ENCODE measurements at places on chromosomes 4 and X. TPM values are rescaled to one million over a fixed set of nuclear protein-coding genes. Genes with fewer than 3 reads are reported as not detected.

DNA sequence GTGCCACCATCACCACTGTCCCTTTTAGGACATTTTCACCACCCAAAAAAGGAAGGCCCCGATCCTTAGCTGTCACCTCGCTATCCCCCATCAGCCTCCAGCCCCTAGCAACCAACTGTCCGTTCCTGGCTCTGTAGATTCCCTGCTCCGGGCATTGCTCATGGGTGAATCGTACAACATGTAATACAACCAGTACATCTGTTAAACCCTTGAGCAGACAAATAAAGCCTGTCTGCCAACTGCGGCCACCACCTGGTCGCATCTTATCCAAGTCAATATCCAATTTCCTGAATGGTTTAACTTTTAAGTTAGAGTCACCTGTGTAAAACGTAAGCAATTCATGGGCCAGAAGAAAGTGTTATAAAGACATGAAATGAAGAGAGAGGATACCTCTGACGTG is 251.9 kb downstream of the AFAP1 start:
- no peak for DNase-seq

The LIMCH1 gene
- not detected for total RNA-seq

DNA sequence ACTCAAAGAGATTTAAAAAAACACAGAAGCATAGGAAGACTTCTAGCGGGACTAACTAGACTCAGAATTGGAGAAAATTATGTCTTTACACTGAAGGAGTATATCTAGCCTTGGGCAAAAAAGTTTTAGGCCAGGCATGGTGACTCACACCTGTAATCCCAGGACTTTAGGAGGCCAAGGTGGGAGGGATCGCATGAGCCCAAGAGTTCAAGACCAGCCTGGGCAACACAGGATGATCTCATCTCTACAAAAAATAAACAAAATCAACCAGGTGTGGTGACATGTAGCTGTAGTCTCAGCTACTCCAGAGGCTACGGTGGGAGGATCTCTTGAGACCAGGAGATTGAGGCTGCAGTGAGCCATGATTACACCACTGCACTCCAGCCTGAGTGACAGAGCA is 99.5 kb downstream of the NEUROG2 start:
- peak; percentile 71 for DNase-seq

The ASMT gene
- total RNA-seq, result not detected

- no peak for DNase-seq
Measured at GRCh38 chr4:142128529-142128928, 492.1 kb downstream of the IL15 start.

- peak; percentile 20 for DNase-seq
Measured at GRCh38 chr4:154854362-154854761, 73.3 kb downstream of the RBM46 start.

The MTMR8 gene
- total RNA-seq, result 2.3 TPM

DNA sequence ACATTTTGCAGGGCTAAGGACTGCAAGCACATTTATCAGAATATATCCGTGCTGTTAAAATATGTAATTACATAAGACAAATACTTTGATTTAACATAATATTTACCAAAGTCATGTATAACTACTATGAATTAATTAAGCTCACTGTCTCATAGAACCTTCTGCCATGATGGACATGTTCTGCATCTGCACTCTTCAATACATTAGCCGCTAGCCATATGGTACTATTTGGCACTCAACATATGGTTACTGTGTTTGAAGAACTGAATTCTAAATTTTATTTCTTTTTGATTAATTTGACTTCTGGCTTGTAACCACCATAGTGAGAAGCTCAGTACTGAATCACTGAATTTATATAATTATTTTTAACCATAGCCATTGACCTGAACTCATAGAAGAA is 427.0 kb upstream of the TRAM1L1 start:
- DNase-seq, result no peak

The DRD5 gene
- not detected for total RNA-seq

The PRSS12 gene
- total RNA-seq, result 32.6 TPM

GRCh38 chr4:184972991-184973390 is 45.3 kb upstream of the HELT start:
- DNase-seq, result no peak

The TLR8 gene
- total RNA-seq, result not detected

DNA sequence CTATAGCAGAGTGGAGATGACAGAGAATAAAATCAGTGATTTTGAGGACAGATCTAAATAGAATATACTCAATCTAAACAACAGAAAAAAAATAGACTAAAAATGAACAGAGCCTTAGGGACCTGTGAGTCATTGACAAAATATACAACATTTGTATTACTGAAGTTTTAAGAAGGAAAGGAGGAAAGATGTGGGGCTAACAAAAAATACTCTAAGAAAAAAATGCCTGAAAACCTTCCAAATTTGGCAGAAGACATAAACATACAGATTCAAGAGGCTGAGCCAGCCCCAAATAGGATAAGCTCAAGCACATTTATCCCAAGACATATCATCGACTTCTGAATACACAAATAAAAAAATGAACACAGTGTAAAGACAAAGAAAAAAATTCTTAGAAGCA is 123.6 kb upstream of the INTU start:
- no peak for DNase-seq

- peak; percentile 12 for DNase-seq
Measured at GRCh38 chr4:33780952-33781791, 2463.1 kb downstream of the ARAP2 start.

- DNase-seq, result no peak
Measured at GRCh38 chr4:164876700-164877324, at the start of gene APELA. TSS of gene APELA (plus strand) at chr4:164877178. CDS start at chr4:164877332, 154 bp downstream.

DNA sequence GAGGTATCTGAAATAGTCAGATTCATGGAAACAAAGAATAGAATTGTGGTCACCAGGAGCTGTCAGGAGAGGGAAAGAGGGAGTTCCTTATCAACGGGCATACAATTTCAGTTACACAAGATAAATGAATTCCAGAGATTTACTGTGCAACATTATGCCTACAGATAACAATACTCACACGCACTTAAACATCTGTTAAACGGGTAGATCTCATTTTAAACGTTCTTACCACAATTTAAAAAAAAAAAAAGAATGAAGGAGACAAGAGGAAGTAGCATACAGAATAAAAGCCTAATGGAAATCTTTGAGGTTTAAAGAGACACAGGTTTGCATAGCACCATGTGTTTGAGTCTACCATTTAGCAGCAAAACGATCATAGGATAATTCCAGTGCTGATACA is 298.0 kb downstream of the DKK2 start:
- no peak for DNase-seq

GRCh38 chr4:34245276-34245675 is 1999.0 kb downstream of the ARAP2 start:
- no peak for DNase-seq

- no peak for DNase-seq
Measured at GRCh38 chr4:107991945-107992630, 2.4 kb downstream of the HADH start.

DNA sequence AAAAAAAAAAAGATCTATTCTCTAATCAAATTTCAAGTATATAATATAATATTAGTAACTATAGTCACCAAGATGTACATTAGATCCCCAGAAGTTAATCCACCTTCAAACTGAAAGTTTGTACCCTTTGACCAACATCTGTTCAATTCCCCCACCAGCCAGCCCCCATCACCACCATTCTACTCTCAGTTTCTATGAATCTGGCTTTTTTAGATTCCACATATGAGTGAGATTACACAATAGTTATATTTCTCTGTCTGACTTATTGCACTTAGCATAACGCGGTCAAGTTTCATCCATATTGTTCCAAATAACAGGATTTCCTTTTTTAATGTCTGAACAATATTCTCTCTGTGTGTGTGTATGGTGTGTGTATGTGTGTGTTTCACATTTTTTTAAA is 33.7 kb upstream of the VMA21 start:
- no peak for DNase-seq

- DNase-seq, result no peak
Measured at GRCh38 chrX:40622479-40623138, 619 bp upstream of the MPC1L start.

DNA sequence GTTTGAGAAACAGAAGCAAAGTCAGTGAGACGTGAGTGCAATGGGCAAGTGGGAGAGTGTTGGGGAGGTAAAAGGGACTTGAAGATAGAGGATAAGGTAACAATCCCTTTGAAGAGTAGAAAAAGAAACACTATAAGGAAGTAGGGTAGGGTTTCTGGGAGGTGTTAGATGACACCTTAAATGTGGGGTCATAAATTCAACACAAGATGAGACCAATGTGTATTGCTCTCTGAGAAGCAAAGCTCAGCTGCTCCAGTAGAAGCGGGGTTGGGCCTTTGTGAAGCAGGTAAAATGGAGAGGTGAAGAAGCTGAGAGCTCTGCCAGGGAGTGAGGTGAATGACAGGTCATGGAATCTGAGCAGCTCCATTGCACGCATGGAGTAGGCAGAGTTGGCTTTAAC is 85.3 kb downstream of the REELD1 start:
- DNase-seq, result no peak

DNA sequence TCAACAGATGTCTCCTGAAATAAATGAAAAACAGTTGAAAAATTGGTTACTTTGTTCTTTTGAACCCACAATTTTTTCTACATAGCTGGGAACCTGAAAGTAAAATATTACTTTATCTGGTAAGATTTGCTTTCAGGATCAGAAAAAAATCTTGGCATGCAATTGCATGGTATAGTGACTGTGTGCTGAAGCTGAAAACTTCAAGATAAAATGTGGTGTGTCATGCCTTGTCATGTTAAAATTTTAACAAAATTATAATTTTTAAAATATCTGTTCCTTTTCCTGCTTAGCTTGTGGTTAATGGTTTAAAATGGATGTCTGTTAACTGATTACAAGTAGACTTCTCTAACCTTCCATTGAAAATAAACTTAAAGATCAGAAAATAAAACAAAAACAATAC is 904.8 kb downstream of the PDHA2 start:
- no peak for DNase-seq

The VSIG4 gene
- total RNA-seq, result not detected

- DNase-seq, result peak; percentile 58
Measured at GRCh38 chr4:28350485-28350884, 1489.8 kb downstream of the STIM2 start.

The HAND2 gene
- not detected for total RNA-seq

DNA sequence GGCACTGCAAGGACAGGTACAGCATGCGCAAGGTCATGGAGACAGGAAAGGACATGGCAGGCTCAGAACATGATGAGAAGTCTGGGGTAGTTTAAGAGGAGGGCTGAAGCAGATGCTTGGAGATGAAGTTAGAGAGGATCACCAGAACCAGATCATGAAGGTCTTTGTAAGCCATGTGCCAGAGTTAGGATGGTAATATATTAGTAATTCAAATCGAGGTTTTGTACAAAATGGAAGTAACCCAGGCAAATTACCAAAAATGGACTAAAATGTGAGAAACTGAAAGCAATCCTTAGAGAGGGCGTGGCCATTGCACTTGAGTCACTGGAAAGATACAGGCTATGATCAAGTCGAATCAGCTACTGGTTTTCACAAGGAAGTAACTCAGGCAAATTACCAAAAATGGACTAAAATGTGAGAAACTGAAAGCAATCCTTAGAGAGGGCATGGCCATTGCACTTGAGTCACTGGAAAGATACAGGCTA is 13.5 kb downstream of the RXFP1 start:
- peak; percentile 70 for DNase-seq

DNA sequence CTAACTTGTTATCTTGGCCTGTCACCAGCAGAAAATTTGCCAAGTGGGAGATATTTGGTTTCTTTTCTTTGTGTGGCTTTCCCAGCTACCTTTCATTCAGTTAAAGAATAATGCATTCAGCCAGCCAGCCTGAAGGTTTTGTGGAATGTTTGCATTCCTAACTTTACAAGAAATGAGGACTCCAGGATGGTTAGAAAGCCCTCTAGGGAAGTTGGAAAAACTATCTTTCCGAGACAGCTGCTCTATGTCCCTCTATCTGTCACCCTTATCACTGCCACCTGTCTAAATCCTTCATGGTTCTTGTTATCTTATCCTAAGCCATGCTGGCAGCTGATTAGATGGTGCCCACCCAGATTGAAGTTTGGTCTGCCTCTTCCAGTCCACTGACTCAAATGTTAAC is 384.2 kb downstream of the SH3BGRL start:
- DNase-seq, result no peak

The HMGN5 gene
- 1.2 TPM for total RNA-seq

DNA sequence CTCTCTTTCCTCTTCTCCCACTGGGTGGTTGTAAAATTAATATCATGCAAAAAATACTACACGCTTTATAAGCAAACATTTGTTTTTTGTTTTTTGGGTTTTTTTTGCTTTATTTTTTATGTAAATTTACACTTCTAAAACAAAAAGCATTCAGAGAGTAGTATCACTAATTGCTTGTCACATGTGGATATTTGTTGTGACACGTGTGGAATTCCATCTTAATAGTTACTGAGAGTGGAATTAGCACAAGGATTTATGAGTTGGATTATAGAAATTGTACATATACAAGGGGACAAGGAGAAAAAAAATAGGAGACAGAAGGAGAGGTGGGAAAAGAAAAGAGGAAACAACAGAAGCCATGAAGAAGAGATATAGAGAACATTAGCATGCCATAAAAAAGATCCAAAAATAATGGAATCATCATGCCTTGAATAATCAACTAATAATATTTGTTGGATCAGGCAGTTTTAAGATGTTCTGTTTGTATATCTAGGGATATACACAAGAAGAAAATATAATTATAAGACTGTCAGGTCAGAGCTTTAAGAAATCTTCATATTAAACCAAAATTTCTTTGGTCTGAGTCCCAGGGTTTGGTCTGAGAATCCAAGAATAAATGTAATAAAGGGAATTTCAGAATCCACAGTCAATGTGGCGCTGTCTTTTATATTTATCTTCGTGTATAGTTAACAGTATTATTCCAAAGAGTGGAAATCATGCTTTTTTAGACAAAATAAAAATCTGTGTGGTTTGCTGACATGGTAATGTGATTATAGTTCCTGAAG is 98.5 kb upstream of the INTU start:
- DNase-seq, result no peak

All from mammary epithelial cell (primary cell).